ENCODE measurements at places on chromosomes 2 and 18.

DNA sequence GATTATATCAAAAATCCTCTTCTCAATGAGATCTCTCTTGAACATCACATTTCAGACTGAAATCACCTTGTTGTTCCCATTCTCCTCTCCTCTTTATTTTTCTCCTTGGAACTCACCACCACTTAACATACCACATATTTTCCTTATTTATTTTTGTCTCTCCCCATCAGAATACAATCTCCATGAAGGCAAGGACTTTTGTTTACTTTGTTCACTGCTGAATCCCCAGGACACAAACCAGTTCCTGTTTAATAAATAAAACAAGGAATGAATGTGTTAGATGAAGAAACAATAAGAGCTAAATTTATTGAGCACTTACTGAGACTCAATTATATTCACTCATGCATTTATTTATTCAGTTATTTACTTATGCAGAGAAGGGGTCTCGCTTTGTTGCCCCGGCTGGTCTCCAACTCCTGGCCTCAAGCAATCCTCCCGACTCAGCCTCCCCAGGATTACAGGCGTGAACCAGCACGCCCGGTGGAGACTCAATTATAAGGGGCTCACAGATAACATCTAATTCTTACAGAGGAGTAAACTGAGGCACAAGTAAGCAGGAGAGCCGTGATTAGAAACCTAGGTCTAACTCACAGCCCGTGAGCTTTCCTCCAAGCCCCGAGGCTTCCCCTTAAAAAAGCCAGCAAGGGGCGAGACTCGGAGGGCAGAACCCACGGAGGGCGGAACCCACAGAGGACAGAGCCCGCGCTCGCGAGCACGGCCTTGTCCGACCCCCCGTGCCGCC is 616 bp upstream of the TAF1B start:
- peaks cover 16% of the 10 kb centered on the region for H3K4me1 ChIP-seq
- no peaks in the 10 kb centered on the region for H3K27me3 ChIP-seq
- DNase-seq, result no peak
- peak overlapping the region; percentile 87 for H3K27ac ChIP-seq
- peaks cover 9% of the 10 kb centered on the region for H3K36me3 ChIP-seq

- DNase-seq, result no peak
- H3K4me1 ChIP-seq, result no peaks in the 10 kb centered on the region
- no peak overlapping the region for H3K27ac ChIP-seq
- H3K4me3 ChIP-seq, result no peak overlapping the region
- H3K36me3 ChIP-seq, result no peaks in the 10 kb centered on the region
- no peaks in the 10 kb centered on the region for H3K27me3 ChIP-seq
Measured at GRCh38 chr2:150100336-150100735, 387.1 kb downstream of the RND3 start.

GRCh38 chr2:219688560-219689445 is 61.4 kb downstream of the SLC4A3 start:
- no peaks in the 10 kb centered on the region for H3K36me3 ChIP-seq
- peak overlapping the region; percentile 37 for H3K27ac ChIP-seq
- H3K4me3 ChIP-seq, result no peak overlapping the region
- no peak for DNase-seq

DNA sequence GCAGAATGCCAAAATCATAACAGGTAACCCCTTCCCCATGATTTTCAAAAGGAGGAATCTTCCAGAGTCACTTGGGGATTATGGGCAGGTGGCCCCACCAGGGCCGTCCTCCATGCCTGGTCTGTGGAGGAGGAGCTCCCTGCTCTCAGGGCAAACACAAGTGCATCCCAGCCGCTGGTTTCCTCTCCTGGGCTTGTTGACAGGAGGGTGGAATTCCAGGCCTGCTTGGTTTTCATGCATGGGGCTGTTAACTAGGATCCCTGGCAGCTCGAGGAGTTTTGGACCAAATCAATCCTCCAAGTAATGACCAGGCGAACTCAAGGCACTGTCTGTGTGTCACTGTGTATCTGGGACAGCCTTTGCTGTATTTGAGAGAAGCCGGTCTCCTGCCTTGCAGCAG is 45.3 kb downstream of the FOSL2 start:
- H3K36me3 ChIP-seq, result no peaks in the 10 kb centered on the region
- H3K4me1 ChIP-seq, result no peaks in the 10 kb centered on the region
- DNase-seq, result no peak

DNA sequence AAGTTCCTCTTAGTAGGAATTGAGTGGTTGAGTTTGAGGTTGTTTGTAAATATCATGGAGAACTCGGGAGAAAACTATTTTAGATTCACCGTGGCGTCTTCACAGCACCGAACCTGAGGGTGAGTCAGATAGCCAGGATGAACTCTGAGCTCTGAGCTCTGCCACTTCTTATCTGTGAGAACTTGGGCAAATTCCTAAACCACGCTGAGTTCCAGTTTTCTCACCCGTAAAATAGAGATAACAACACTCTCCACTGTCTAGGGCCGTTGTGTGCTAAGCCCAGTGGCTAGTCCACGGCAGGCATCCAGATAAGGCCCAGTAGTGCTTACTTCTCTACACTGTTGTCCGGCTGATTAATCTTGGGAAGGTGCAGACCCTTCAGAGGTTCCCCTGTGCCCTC is 7.0 kb downstream of the KIF5C start:
- no peak for DNase-seq
- H3K27ac ChIP-seq, result no peak overlapping the region
- H3K4me3 ChIP-seq, result no peak overlapping the region
- H3K36me3 ChIP-seq, result no peaks in the 10 kb centered on the region

DNA sequence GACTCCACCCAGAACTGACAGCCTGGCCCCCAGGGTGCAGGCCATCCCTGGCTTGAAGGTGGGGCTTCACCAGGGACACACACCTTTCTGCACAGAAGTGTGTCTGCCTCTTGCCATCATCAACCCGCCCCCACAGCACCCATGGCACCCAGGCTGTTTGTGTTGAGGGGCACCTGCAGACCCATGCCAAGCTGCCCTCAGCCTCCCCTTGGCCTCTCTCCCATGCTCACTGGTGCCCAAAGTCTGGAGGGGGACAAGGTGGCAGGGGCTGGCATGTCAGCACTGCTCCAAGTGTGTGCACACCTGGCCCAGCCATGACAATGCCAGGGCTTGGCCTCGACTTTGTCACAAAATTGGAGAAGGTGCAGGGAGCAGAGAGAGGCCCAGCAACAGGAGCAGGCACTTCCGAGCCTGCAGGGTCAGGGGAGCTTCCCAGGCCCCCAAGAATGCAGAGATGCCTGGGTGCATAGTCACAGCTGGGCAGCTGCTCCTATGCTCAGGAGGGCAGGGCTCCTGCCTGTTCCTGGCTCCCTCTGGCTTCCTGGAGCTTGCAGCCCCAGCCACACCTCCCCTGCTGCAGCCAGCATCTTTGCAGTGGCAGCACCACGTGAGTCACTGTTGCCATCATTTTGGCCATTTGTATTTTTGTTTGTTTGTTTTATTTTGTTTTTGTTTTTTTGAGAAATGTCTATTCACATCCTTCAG is 280.6 kb upstream of the UBE2E3 start:
- no peak overlapping the region for H3K4me3 ChIP-seq
- H3K27me3 ChIP-seq, result no peaks in the 10 kb centered on the region
- no peak overlapping the region for H3K27ac ChIP-seq
- DNase-seq, result no peak
- H3K36me3 ChIP-seq, result no peaks in the 10 kb centered on the region
- no peaks in the 10 kb centered on the region for H3K4me1 ChIP-seq

DNA sequence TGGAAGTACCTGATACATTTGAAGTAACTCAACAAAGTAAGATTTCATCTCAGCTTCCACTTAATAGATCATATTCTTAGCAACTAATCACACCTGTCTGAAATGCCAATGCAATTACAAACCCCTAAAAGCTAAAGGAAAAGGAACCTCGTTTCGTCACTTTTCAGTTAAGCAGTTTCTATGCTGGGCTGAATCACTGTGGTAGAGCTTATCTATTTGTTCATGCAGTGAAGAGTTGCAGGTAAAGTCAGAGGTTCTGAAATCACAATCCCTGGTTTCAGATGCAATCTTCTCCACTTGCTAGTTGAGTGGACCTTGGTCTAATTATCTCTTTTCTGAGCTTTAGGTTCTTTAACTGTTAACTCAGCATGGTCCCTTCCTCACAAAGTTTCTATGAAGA is 6.3 kb downstream of the HRH4 start:
- no peaks in the 10 kb centered on the region for H3K27me3 ChIP-seq
- no peak overlapping the region for H3K4me3 ChIP-seq
- H3K4me1 ChIP-seq, result no peaks in the 10 kb centered on the region

DNA sequence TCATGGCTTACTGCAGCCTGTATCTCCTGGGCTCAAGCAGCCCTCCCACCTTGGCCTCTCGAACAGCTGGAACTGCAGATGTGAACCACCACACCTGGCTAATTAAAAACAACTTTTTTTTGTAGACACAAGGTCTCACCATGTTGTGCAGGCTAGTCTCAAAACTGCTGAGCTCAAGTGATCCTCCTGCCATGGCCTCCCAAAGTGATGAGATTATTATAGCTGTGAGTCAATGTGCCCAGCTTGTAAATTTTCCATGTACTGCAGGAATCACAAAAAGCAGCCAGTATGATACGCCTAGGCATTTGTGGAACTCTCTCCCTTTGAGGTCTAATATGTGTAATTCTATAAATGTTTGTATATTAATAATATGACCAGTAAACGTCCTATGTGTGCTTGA is 59.9 kb downstream of the MSH6 start:
- no peak overlapping the region for H3K27ac ChIP-seq
- no peak for DNase-seq
- no peaks in the 10 kb centered on the region for H3K27me3 ChIP-seq

All from stomach (tissue), 19 donors.